Dorsolateral prefrontal cortex (tissue), 122 donors: ENCODE measurements at places on chromosomes 2 and 18.

GRCh38 chr2:44708661-44709000, 232.9 kb upstream of the SIX3 start:
- DNase-seq: no peak

GRCh38 chr2:20585359-20585709, 65.6 kb downstream of the HS1BP3 start:
- no peak for DNase-seq

GRCh38 chr2:85001595-85001994, 30.6 kb downstream of the KCMF1 start:
- no peak for DNase-seq

- DNase-seq: no peak
Observed at GRCh38 chr2:157853820-157854219, 22.3 kb downstream of the ACVR1 start.

DNA sequence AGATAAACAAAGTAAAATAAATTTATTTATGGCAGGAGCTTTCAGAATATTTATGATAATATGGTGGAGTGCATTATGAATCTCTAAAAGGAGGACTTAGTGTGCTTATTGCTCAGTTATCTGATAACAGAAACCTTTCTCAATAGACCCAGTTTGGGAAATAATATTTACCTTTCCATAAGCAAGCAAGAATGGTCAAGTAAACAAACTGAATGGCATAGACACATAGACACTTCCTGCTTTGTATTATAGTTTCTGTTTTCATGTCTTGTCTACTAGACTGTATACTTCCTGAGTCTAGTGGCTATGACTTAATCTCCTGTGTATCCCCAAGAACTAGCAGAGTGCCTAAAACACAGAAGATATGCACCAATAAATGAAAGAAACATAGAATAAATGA, 87.8 kb downstream of the UPP2 start:
- DNase-seq: no peak

DNA sequence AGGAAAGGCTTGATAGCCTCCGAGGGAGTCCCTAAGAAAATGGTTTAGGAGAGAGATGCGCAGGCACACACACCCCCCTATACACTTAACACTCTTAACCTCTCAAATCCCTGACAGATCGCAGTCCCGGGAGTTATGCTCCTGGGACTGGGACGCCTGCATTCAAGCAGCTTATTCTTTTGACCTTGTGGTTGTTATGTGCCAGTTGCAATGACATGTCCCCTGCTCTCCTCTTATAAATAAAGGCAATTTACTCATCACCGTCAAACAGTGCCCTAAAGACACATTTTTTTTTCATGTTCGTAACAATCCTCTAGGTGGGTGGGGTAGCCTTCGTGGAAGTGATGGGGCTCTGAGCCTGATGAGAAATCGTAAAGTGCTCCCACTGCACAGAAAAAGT, 162.2 kb downstream of the LRRC30 start:
- no peak for DNase-seq

DNA sequence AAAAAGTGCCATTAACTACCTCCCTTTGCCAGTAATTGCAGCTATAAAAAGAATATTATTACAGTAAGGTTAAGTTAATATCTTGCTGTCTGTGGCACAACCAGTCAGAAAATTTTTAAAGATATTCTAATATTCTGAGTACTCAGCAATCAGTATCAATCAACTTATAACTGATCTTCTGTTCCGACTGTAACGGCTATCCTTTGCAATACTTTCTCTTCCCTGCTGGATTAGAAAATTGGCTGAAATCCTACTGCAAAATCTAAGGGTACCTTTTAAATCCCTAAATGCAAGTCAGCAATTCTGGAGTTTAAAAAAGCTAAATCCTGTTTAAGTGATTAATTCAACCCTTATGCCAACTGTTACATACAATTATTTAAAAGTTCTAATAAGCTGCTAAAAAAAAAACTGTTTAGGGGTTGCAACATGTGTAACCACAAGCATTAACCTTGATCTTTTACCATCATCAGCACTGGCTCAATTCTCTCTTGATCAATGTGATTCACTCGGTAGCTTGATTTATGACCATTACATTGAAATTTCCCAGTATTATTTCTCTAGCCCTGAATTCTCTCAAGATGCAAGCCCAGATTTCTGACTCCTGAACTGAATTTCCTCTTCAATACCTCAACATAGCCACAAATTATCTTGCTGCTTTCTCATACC, 20.5 kb downstream of the GAREM1 start:
- no peak for DNase-seq

- DNase-seq: no peak
Observed at GRCh38 chr18:55489034-55489986, 98.7 kb downstream of the TCF4 start.

DNA sequence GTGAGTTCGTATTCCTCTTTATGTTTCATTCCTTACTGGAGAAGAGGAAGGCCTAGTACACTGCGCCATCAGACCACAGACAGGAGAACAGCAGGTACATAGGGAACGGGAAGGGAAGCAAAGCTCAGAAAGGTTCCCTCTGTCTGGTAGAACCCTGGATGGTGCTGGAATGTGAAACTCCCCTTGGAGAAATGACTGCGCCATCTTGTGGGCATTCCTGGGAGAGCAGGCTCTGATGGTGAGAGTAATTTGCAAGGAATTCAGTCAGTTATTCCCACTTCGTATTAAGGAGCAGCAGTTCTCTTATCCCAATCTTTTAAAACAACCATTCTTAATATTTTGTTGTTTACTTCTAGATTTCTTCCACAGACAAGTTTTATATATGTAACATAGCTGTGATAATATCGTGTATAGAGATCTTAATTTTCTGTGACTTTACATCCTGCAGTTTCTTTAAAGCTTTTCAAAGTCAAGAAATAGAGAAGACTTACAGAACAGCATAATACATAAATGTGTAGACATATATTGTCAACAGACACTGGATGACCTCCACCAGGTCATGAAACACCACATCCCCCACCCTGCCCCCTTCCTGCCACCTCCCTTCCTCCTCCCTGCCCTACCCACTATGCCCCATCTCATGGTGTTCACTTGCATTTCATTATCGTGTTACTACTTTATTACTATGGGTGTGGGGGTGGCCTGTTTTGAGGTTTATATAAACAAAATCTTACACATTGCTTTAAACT, 83.9 kb downstream of the ARHGEF4 start:
- peak; percentile 76 for DNase-seq

- DNase-seq: no peak
Observed at GRCh38 chr2:179022685-179023084, 27.3 kb downstream of the CCDC141 start.

DNA sequence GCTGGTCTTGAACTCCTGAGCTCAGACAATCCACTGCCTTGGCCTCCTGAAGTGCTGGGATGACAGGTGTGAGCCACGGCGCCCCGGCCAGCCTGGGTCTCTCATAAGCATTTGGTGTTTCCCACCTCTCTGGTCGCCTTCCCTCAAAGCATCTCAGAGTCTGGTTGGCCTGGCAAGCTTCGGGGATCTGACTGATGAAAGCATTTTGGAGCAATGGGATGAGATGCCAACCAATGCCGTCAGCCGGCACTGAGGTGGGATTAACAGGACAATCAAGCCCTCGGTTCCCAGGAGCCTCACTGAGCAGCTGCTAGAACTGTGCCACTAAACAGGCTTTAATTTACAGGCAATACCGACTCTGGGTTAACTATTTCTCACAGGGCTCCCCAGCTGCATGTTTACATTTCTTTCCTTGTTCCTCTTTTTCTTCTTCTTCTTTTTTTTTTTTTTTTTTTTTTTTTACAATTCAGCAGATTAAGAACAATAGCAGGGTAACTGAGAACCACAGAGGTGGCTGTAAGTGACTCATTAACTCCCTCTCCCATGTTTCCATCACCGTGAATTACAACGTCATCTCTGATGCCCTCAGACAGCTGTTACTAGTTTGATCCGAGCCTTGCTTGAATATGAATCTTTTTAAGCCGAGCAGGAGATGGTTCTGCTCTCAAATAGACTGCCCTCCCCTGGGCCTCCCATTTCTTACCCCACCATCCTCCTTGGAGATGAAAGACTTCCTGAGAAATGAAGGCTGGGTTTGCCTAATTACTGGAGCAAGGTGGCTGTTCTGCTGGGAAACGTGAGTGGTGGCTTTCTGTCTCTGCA, 37.9 kb downstream of the ODC1 start:
- DNase-seq: no peak

DNA sequence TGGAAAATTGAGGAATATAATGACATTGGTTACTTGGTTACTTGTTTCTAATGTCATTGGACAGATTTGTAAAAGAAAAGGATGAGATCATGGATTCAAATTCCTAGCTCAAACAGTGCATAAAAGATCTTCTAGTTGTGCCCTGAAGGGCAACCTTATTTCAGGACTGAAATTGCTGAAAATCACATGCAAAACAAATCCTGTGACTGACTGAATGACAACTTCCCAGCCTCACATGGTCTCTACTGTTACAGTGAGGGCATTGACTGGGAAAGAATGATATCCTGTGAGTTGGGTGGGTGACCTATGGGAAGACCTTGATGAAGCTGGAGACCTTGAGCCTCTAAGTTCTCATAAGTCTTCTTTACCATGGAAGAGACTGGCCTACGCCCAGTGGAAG, 90.4 kb upstream of the HAAO start:
- DNase-seq: no peak

DNA sequence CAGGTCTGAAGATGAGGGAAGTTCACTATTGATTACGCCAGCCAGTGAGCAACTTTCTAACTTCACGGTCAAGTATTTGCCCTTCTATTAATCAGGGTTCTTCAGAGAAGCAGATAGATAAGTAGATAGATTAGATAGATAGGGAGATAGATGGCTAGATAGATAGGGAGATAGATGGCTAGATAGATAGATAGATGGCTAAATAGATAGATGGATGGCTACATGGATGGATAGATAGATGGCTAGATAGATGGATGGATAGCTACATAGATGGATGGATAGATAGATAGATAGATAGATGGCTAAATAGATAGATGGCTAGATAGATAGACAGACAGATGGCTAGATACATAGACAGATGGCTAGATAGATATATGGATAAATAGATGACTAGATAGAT, 4.8 kb upstream of the INPP5D start:
- DNase-seq: no peak

DNA sequence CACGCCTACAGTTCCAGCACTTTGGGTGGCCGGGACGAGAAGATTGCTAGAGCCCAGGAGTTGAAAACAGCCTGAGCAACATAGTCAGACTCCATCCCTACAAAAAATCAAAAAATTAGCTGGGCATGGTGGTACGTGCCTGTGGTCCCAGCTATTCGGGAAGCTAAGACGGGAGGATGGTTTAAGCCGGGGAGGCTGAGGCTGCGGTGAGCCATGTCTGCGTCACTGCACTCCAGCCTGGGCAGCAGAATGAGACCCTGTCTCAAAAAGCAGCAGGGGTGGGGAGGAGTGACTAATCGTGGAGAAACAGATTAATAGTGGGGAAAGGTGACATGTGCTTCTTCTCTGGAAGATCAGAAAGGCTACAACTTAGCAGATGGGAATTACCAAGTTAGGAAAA, 58.1 kb upstream of the GPC1 start:
- no peak for DNase-seq

- DNase-seq: no peak
Observed at GRCh38 chr2:1937480-1937879, 193.2 kb upstream of the PXDN start.

DNA sequence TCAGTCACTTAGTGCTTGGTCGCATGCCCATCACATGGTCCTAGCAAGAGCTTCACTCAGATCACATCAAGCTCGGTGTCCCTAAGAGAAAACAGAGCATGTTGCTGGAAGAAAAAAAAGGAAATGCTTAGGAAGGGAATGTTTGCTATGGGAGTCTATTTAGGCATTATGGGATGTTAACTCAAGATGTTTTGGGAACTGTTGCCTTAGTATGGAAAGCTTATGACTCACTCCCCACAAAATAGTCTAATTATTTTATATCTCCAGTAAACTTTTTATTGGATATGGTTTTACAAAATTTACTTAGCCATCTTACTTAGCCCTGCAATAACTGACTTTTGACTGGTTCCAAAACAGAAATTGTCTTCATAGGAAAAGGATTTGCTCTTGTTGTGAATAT, 439.5 kb upstream of the ZEB2 start:
- no peak for DNase-seq
